ENCODE measurements at places on chromosomes 16 and 17.
A peak's percentile ranks its signal among the peaks of the same experiment; 100 is the strongest.

DNA sequence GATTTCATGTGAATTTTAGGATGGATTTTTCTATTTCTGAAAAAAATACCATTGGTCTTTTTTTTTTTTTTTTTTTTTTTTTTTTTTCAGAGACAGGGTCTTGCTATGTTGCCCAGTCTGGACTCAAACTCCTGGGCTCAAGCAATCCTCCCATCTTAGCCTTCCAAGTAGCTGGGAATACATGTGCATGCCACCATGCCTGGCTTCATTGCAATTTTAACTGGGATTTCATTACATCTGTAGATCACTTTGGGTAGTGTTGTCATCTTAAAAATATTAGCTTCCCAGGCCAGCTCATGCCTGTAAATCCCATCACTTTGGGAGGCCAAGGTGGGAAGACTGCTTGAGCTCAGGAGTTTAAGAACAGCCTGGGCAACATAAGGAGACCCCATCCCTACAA, 54.8 kb downstream of the TOM1L2 start:
- DNase-seq = no peak

DNA sequence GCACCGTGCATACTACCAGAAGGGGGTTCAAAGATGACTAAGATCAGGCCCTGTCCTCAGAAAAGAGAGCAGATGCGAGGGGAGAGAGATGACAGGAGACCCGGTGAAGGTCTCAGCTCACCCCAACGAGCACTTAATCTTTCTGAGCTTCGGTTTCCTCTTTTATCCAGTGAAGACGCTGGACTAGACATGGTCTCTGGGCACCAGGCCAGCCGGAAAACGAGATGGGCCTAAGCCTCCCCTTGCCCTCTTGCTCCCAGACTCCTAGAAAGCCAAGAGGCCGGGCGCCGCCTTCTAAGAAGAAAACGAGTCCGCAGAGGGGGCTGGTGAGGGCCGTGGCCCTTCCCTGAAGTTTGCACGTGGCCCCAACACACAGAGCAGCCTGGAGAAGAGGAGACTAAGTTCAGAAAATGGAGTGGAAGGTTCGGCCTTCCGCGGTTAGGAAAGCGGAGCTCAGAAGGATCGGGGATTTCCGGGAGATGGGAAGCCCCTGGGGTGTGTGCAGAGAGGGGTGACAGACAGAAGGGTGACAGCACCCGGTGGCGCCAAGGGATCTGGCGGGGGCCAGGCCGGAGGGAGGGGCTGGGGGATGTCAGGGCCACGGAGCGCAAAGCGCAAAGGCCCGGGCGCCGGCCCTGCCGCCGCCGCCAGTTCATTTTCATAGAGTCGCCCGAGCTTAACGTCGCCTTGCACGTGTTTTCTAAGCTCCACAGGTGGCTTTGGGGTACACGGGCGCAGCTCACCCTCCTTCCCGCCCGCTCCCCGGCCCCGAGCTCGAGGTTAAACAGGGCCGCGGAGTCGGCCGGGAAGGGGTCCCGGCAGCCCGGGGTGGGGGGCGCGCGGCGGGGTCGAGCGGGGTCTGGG, 42.1 kb upstream of the BHLHA9 start:
- DNase-seq = peak; percentile 64

GRCh38 chr17:80456465-80457235, 19.8 kb downstream of the NPTX1 start:
- DNase-seq = no peak

DNA sequence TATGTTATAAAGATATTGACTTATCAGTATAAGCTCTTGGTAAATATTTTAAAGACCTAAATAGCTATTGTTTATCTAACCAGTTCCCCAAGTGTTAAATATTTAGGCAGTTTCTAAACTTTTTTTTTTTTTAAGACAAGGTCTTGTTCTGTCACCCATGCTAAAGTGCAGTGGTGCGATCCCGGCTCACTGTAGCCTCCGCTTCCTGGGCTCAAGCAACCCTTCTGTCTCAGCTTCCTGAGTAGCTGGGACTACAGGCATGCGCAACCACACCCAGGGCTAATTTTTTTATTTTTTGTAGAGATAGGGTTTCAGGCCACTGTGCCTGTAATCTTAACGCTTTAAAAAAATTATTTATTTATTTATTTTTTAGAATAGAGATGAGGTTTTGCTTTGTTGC, 43.5 kb downstream of the SNX29 start:
- DNase-seq = peak; percentile 62

DNA sequence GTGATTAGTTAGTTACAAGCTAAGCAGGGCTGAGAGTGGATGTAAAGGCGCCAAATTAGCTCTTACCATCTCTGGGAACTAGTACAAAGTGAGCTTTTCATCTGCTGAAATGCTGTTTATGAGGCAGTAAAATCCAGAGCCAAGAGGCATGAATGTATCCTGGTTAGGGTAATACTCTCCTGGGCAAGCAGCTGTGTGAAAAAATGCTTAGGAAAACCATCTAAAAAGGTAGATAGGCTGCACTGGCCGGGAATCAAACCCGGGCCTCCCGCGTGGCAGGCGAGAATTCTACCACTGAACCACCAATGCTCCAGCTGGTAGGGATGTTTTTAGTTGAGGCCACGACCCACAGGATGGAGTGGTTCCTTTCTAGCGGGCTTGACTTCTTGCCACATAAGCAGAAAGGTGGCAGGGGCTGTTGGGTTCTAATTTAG, 23.0 kb downstream of the VAC14 start:
- no peak for DNase-seq
